ENCODE measurements at places on chromosomes 11 and 22.

DNA sequence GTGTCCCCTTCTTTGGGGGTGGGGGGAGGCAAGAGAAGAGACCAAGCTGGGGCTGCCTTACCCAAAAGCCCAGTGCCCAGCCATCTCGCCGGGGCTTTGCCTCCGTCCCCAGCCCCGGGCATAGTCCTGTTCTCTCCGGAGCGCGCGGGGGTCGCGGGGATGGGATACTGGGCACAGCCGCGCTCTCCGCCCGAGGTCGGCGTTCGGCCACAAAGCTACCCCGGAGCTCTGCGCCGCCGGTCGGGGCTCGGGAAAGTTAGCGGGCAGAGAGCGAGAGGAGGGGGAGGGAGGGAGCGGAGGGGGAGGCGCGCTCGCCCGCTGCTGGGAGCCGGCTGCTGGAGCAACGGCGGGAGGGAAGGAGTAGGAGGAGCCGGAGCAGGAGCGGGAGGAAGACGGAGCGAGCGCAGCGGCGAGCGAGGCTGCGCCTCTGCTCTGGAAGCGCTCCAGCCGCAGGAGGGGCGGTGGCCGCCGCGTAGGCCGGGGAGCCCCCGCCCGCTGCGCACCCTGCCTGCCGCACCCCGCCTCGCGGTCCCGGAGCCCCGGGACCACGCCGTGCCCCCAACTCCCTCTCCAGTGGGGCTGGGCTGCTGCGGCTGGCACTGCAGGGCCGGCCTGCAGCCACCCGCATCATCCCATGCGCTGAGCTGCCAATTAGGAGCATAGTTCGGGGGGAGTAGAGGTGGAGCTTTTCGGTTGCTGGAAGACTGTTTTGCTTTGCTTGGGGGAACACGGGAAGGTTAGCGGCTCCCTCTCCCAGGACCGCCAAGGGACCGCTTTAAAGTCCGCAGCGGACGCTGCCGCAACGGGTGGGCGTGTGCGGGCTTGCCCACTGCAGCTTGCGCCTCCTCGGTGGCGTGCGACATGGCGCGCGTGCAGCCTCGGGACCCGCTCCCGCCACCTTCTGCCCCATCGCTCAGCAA, at the start of gene SCN4B:
Gene SCN4B, minus strand, starts transcription at position 272 of the 920 bp plus-strand sequence. Its CDS starts 150 bp downstream, at position 122.
- DNase-seq = peak; percentile 16

- DNase-seq = no peak
These were observed 50.2 kb downstream of the EMSY start for GRCh38 chr11:76495019-76495418.

- no peak for DNase-seq
These were observed 12.0 kb downstream of the YWHAH start for GRCh38 chr22:31956360-31956759.

GRCh38 chr22:32725369-32725988, 76.0 kb upstream of the TIMP3 start:
- no peak for DNase-seq

DNA sequence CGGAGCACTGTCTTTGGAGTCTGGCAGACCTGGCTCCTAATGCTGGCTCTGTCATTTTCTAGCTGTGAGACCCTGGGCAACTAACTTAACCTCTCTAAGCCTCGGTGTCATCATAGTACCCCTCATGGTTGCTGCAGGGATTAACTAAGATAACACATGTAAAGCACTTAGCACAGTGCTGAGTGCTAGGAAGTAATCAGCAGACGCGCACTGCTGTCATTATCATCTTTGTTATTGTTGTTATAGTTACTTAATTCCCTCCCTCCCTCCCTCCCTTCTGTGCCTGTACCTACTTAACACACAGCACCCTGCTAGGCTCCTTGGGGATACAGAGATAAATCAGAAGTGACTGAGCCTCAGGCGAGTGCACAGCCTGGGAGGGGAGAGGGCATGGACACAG, 104.7 kb upstream of the PITPNB start:
- DNase-seq = no peak

- DNase-seq = no peak
These were observed 2.8 kb downstream of the SIAE start for GRCh38 chr11:124670732-124671131.

DNA sequence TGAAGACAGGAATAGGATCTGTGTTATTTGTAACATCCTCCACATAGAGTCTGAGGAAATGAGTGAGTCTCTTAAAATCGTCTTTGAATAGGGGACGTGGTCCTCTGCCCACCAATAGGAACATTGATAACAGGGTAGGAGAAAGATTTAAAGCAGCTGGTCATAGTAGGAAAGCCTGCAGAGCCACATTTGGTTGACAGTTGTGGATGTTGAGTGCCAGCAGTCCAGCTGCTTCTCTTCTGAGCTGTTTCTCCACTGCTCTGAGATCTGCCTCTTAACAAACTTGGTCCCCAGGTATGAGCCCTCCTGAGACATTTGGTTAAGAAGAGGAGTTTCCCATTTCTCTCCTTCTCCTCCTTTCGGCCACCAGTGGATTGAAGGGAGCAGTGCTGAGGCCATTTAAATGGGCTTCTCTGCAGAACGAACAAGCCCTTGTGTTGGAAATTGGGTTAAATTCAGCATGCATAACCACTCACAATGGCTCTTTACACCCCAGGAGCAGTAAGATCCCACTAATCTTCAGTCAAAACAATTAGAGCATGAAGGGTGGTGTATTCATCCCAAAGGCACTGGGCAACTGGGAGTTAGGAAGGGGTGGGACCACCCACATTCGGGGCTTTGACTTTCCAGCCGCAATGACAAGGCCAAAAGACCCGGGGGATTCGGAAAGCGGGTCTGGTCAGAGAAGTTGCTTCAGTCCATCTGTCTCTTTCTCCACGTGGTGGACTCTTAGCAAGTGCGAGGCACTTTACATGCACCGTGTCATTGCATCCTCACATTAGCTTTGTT, 32.3 kb downstream of the MIAT start:
- DNase-seq = no peak

GRCh38 chr22:34897126-34897525, 168.8 kb upstream of the ISX start:
- no peak for DNase-seq

- no peak for DNase-seq
These were observed 12.7 kb upstream of the LARGE1 start for GRCh38 chr22:33932997-33933396.

GRCh38 chr11:65489706-65490320, 9.0 kb upstream of the MALAT1 start:
- DNase-seq = no peak

- DNase-seq = no peak
These were observed 157.1 kb upstream of the GRK3 start for GRCh38 chr22:25407226-25407858.

- DNase-seq = no peak
These were observed 80.8 kb downstream of the GRK3 start for GRCh38 chr22:25645266-25645665.

DNA sequence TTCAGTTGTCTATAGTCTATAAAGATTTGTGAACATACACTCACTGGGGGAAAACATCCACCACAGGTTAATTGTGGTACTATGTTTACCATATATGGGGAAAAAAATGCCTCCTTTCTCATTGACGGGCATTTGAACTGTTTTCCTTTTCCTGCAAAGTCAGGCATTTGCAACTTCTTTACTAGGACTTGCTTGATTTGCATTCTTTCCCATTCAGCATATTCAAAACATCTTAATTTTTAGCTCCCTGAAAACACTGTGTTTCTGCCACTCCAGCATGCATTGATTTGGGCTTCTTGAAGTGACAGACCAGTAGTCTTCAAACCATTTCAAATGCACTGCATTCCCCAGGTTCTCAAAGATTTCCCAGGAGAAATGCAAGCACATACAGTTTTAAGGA, 67.6 kb downstream of the INSC start:
- DNase-seq = no peak

DNA sequence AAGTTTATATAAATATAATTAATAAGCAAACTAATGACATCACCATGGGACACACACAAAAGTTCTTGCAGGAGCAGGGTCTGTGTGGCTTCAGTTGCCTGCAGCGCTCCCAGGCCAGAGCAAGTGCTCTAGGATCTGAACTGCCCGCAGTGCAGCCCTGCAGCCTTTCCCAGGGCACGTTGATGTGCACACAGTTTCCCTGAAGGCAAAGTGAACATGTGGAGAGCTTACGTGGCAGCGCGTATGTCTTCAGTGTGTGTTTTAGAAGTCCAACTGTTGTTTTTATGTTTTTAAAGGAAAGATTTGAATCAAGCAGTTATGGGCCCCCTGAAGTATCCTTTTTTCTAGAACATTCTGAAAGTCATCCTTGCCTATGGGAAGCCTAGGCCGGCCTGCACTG, 1.2 kb upstream of the TIGD3 start:
- no peak for DNase-seq

DNA sequence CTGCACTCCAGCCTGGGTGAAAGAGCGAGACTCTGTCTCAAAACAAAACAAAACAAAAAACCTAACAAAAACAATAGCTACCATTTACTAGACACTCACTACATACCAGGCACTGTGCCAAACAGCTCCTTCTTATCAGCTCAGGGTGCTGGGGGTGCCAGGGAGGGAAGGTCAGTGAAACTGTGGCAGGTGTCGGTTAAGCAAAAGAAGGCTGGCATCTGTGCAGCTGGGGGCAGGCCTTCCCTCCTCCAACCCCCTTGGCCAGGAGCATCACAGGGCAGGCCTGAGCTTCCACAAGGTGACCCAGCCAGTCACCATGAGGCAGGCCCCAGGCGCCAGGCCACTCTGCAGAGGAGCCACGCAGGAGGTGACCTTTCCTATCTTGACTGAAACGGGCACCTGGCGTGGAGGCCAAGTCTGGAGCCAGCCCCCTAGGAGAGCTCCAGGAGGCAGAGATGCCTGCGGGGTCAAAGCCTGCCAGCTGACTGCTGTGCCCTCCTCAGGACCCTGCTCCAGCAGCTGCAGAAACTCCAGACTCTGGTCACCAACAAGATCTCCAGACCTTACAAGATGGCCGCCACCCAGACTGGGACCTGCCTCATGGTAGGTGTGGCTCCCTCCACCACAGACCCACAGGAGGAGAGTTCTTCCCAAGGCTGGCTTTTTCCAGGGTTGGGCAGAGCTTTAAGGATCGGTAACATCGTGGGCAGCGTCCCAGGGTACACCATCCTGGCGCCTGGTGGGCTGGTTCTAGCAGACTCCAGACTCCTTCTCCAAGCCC, 31.3 kb upstream of the DGKZ start:
- no peak for DNase-seq

DNA sequence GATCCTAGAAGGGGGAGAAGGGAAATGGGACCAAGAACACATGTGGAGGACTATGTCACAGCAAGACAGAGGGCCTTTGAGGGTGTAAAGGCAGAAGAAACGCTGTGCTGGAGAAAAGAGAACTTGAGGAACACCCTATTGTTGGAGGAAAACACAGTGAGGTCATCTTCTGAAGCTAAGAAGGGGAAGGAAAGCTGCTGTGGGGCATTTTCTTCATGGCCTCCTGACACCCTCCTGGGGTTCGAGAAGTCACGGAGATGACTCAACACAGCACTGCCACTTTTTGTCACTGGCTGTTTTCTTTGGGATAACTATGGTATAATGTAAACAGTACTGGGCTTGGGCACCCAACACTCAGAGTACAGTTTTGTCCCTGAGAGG, 492.6 kb upstream of the CADM1 start:
- DNase-seq = no peak

- DNase-seq = no peak
These were observed 6.1 kb downstream of the FADS3 start for GRCh38 chr11:61885166-61885778.
